Activated T-cell treated with anti-CD3 and anti-CD28 coated beads for 1 hour (primary cell): ENCODE measurements at places on chromosomes 11 and 22.

DNA sequence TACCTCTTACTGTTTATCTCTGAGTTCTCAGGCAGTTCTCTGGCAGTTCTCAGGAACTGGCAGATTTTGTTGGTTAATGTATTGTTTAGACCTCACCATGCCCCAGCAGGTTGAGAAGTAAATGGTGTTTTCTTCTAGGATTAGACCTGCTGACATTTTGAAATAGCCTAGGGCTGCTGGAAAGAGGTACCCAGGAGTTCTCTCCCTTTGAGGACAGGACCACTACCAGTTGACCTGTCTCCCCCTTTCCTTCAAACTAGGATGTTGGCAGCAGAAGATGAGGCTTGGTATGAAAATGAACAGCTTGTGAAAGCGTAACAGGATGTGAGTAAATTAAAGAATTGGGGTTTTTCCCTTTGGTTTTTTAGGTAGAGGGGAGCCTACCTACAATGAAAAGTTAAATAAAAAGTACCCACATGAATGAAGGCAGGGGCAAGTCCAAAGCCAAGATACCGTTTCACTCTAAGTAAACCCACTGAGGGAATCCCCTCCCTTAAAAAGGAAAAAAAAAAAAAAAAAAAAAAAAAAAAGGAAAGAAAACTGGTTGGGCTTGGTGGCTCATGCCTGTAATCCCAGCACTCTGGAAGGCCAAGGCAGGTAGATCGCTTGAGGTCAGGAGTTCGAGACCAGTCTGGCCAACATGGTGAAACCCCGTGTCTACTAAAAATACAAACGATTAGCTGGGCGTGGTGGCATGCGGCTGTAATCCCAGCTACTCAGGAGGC is 96.2 kb downstream of the PDHX start:
- DNase-seq = no peak

DNA sequence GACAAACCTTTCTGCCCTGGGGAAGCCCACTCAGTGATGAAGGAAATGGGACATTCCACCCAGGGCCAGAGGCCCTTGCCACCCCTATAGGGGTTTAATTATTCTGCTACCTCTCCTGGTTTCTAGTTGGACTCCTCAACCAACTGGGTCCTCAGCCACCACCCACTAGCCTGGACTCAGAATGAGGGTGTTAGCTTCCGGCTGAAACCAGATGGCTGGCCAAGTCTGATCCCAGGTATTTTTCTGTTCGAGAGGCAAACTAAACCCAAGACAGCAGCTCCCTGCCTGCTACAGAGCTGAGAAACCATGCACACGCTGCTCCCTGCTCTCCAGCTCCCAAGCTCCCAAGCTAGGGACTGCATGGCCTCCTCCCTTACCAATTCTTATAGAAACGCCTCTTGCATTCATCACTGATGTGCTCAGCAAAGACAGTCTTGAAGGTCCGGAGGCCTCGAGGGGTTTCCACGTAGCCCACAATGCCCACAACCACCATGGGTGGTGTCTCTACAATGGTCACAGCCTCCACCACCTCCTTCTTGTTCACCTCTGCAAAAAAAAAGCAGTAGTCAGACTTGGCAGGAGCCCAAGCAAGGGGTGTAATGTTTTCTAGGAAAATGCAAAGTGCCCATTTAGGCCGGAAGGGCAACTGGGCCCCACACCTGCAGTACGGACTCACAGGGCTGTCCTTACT is 2.2 kb downstream of the RPL3 start:
- no peak for DNase-seq

DNA sequence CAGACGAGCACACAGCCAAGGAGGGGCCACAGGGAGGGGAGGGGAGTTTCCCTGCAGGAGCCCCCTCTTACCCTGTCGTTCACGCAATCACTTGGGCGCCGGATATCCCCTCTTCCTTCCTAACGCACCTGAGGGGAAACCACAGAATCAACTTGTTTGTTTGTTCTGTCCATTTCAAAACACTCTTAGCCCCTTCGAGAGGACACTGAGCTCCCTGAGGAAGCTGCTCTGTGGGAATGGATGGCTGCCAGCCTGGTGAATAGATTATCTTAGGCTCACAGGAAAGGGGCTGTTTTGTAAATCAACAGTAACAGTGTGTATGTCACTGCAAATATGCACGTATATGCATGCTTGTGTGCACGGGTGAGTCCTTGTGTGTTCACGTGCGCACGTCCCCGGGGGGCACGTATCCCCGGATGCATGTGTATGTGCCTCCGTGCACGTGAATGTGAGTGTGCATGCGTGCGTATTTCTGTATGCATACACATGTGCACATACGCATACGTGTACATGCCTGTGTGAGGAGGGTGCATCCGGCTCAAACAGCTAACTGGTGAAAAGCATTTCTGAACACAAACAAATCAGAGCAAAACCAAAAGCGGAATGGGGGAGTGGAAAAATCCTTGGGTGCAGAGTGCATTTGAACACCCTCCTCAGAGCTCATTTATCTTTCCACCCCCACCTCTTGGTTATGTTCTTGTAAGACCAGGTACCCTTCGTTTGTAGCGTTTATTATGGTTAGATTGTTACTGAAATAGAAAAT is 7.2 kb downstream of the ARSA start:
- peak; percentile 31 for DNase-seq

GRCh38 chr11:8477151-8477550 is 116.9 kb downstream of the STK33 start:
- no peak for DNase-seq

DNA sequence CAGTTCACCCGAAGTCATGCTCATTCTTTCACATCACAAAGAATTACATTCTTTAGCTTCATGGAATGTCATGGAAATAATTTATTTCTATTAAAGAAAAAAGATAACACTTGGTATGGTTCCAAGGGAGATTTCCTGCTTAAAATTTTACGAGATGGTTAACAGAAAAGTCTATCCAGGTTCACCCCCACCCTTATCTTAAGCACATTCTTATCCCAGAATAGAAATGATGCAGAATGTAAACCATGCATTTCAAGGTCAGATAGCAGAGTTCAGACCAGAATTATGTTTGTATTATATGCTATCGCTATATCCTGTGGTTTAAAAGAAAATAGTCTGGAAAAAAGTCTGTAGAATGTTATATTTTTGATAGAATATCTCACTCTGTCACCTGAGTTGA is 58.7 kb downstream of the GAS2 start:
- no peak for DNase-seq

- no peak for DNase-seq
Observed at GRCh38 chr11:66015454-66015881, 3.7 kb downstream of the CST6 start.

GRCh38 chr11:84965484-84965883 is 661.7 kb downstream of the DLG2 start:
- no peak for DNase-seq

DNA sequence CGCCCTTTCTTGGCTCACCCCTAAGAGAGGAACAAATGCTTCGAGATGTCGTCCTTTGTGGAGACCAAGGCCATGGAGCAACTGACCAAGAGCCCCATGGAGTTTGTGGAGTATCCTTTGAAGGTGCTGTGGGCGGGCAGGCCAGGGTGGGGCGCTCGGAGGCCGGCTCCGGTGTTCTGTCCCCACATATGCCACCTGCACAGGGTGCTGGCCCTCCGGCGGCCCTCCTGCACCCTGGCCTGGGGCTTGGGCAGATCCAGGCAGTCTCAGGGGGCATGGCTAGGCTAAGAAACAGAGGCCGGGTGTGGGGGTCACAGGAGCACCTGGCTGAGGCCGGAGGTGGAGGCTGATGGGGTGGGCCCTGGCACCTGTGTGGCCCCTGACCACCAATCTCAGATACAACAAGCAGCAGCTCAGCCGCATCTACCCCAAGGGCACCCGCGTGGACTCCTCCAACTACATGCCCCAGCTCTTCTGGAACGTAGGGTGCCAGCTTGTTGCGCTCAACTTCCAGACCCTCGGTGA is 10.3 kb downstream of the PLCB3 start:
- no peak for DNase-seq

GRCh38 chr11:100555931-100556330 is 131.2 kb upstream of the ARHGAP42 start:
- no peak for DNase-seq

DNA sequence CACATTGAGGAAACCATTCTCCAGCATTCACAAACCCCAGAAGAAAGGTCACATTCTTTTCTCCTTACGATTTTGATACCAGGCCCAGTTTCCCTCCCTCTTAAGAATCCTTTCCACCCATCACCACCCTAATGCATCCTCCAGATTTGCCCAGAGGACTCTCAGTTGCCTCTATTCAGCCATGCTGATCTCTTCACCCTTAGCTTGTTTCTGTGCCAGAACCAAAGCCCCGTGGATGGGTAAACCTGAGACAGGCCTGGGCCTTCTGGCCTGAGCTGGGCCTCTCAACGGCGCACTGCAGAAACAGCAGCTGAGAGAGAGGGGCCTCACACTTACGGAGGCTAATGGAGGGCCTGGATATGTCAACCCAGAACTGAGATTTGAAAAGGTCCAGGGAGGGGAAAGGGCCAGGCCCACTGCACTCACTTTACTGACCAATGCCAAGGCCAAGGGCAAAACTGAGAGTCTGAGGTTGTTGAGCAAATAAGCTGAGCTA is 32.2 kb upstream of the OAF start:
- no peak for DNase-seq

GRCh38 chr11:20059587-20060021 is 100.7 kb downstream of the DBX1 start:
- no peak for DNase-seq

DNA sequence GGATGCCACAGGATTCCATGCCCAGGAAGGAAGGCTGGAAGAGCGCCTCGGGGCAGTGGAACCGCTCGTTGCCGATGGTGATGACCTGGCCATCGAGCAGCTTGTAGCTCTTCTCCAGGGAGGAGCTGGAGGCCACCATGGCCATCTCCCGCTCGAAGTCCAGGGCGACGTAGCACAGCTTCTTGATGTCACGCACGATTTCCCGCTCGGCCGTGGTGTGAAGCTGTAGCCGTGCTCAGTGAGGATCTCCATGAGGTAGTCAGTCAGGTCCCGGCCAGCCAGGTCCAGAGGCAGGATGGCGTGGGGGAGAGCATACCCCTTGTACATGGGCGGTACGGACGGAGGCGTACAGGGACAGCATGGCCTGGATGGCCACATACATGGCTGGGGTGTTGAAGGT is 17.9 kb upstream of the EP300 start:
- no peak for DNase-seq

- no peak for DNase-seq
Observed at GRCh38 chr22:42837556-42837955, 19.5 kb downstream of the ARFGAP3 start.

- DNase-seq = no peak
Observed at GRCh38 chr11:107696140-107696539, 15.7 kb downstream of the SLN start.

- DNase-seq = no peak
Observed at GRCh38 chr22:32897400-32897799, 95.9 kb downstream of the TIMP3 start.

- no peak for DNase-seq
Observed at GRCh38 chr11:27290261-27291050, 72.6 kb downstream of the CCDC34 start.

- no peak for DNase-seq
Observed at GRCh38 chr11:61775106-61775505, 17.3 kb downstream of the TMEM258 start.

DNA sequence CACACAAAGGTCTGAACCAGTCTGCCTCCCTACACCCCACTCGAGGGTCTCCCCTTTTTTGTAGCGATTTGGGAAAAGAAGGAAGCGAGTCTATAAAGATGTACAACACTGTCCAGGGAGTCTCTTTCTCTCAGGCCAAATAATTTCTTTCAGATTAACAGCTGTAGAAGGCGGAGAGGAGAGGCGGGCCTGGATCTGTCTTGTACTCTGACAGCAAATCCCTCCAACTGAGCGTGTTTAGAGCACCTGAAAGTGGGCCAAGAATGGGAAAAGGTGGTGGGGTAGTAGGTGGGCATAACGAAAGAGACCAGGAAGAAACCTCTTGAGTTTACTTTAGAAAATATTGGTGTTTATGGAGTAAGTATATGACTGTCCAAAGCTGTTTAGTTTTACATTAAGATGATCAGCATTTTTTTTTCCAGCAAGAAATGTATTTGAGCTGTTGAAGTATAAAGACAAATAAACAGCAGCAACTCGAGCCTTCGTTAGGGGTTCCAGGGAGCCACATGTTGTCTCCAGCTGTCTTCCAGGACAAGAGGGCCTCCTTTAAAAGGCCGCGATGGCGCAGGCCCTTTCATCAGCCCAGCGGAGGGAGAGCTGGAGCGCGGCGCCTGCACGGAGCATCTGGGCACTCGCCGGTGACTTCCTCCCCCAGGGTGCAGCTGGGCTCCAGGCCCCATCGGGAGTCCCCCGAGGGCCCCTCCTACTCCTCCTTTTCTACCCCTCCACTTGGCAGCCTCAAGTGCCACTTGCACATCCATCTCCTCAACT is 34.9 kb downstream of the SCUBE1 start:
- DNase-seq = no peak

GRCh38 chr22:25027959-25028840 is 75.7 kb downstream of the KIAA1671 start:
- DNase-seq = no peak

DNA sequence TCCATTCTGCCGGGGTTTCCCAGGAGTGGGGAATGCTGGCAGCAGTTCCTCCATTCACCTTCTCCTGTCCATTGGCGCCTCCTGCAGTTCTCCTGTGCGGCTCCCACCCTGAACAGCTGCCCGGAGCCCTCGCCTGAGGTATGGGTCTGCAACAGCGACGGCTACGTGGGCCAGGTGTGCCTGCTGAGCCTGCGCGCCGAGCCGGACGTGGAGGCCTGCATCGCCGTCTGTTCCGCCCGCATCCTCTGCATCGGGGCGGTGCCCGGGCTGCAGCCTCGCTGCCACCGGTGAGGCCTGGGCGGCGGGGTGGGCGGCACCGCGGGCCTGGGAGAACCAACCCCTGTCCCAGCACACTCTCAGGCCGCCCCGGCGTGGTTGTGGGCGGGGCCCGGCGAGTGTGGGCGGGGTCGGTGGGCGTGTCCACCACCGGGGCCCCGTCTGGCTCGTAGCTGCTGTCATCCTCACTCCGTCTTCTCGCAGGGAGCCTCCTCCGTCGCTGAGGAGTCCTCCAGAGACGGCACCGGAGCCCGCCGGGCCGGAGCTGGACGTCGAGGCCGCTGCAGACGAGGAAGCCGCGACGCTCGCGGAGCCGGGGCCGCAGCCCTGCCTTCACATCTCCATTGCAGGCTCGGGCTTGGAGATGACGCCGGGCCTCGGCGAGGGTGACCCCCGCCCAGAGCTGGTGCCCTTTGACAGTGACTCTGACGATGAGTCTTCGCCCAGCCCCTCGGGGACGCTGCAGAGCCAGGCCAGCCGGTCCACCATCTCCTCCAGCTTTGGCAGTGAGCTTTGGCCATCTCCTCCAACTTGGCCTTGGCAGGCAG is 14.0 kb upstream of the RELT start:
- no peak for DNase-seq

GRCh38 chr22:27669798-27670599 is 131.6 kb downstream of the MN1 start:
- no peak for DNase-seq

DNA sequence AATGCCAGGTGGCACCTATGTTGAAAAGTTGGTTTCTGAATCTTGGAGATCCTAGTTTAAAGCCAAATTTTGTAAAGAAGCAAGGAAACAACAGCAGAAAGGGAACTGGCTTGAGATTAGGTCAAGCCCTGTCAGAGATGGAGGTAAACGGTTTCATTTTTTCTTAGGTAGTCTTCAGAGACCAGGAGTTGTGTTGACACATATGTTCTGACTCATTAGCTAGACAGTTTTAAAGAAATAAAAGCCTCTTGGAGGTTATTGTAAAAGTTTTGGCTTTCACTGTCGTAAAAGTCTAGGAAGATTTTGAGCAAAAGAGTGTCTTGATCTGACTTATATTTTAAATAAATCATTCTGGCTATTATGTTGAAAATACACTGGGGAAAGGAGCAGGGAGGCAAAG is 151.5 kb upstream of the CTSC start:
- DNase-seq = no peak
